ENCODE measurements at places on chromosomes 2 and 18.

GRCh38 chr2:140422759-140423158 is 1642.6 kb upstream of the NXPH2 start:
- no peak for DNase-seq

GRCh38 chr2:39150102-39150562 is 29.3 kb upstream of the SOS1 start:
- no peak for DNase-seq

GRCh38 chr2:184338771-184339170 is 259.6 kb upstream of the ZNF804A start:
- no peak for DNase-seq

GRCh38 chr2:228039752-228040534 is 141.5 kb downstream of the SPHKAP start:
- no peak for DNase-seq

Data from stimulated activated CD8-positive, alpha-beta memory T cell treated with anti-CD3 and anti-CD28 coated beads, Interleukin-4, amount 100 ng/mL, for 1 hour (primary cell).